D341Med (cell line): ENCODE measurements at places on chromosomes 2 and 18.
A peak's percentile ranks its signal among the peaks of the same experiment; 100 is the strongest.

- peak; percentile 88 for DNase-seq
These were observed 146.7 kb upstream of the L3MBTL4 start for GRCh38 chr18:6561420-6561861.

DNA sequence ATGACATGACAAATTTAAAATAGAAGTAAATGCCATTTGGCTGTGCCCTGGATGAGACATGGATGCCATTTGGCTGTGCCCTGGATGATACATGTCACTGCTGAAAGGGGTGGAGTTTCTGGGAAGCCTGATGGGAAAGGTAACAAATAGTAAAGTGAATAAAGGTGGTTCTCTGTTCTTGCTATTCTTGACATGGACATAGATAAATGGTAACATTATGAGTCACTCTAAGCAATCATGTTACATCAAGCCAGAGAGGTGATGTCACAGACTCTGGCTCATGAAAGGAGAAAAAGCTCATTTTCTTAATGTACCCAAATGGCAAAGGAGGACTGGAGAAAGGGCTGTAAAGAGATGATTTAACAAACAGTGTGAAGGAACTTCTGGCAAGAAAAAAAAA lies 86.4 kb downstream of the EML6 start:
- DNase-seq: no peak

DNA sequence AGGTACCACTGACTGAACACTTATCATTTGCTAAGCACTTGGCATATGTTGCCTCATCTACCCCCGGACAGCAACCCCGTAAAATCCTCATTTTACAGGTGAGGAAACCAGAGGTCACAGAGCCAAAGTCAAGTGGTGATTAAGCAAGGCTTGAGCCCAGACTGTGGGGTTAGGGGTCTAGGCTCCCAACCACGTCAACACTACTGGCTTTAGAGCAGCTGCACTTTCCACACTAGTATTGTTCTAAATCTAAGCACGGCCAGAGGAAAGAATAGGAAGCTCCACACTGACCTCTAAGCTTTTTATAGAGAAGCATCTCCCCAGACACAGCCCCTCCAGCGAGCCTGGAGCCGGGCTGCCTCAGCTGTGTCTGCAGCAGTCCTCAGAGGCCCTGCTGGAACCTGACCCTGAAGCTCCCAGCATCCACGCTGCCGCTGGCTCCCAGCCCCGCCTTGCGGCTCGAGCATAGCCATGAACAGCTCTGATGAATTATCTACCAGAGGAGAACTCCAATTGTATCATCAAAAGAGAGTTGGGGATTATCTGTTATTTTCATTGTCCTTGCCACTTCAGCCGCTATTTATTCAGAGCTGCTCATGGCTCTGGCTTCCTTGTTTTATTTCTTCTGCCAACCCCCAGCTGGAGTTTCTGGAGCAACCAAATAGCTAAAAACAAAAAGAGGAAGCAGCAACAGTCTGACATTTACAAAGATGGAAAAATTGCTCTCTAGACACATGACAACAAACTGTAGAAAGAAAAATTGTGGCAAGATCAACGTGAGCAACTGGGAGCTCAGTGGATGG lies 62.2 kb upstream of the RTN4 start:
- DNase-seq: no peak

DNA sequence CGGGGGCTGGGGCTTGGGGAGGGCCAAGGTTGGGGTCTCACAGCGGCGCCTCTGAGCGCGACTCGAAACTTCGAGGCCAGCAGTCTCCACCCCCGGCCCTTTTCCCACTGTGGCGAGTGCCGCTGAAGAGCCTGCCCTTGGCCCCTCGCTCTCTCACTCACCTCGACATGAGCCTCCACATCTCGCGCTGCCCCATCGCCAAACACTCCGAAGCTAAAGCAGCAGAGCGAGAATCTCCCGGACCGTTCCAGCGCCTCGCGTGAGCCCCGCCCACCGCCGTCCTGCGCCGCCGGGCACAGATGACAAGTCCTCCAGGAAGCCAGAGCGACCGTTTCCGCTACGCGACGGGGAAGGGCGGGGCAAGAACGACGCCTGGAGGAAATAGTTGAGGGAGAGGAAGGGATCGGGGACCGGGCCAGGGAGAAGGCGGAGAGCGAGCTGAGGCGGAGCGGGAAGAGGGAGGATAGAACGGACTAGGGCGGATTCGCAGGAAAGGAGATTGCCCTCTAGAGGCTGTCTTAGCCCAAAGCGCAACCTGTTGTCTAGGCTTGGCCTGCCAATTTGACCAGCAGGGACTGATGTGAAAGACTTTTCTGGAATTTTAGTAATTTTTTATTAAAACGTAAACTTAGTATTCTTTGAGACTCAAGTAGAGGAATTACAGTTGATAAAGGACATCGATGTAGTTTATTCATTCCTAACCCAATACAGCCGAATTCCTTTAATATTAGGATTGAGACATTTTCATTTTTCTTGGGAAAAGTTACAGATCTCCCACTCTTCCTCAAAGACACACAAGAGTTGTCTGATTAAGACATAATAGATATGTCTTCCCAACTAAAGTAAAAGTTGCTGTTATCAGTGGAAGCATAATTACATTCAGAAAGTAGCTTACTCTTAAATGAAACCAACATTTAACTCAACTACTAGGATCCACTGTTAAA lies at the start of gene HIBCH:
TSS of gene HIBCH (minus strand) at position 272 of the 944 bp plus-strand sequence. CDS start at position 196, 76 bp downstream.
- DNase-seq: peak; percentile 90

- no peak for DNase-seq
These were observed 297.4 kb upstream of the GCFC2 start for GRCh38 chr2:76008001-76008702.

DNA sequence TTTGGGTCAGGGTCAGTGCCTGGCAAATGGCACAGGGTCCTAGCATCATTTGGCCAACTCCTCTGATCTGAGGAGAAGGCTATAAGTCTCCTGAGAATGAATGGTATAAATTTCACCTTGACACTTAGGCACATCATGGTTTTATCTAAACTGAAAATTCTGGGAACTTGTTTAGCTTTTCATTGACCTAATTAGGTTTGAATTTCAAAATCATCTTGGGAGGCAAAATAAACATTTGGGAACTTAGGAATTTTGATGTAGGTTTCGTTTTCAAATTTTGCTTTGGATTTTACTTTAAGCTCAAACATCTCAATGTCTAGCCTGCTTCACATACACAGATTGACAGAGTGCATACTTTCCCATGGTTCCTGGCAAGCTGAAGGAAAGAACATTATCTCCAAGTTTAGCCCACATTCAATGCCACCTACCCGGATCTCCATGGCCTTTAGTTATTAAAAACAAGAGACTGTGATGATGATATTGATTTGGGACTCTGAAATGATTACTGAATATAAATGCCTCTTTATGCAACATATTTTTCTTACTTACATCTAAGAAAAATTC lies 44.5 kb downstream of the MYOM1 start:
- DNase-seq: no peak

GRCh38 chr18:59923539-59924196 lies 23.9 kb downstream of the PMAIP1 start:
- no peak for DNase-seq

- DNase-seq: no peak
These were observed 651 bp upstream of the STAM2 start for GRCh38 chr2:152176113-152176714.

- DNase-seq: peak; percentile 56
These were observed at the start of gene POMC for GRCh38 chr2:25168256-25169072. TSS of gene POMC (minus strand) at chr2:25168580. CDS start at chr2:25164772, 3,808 bp downstream.

GRCh38 chr2:191041418-191042161 lies 27.6 kb upstream of the STAT1 start:
- no peak for DNase-seq

DNA sequence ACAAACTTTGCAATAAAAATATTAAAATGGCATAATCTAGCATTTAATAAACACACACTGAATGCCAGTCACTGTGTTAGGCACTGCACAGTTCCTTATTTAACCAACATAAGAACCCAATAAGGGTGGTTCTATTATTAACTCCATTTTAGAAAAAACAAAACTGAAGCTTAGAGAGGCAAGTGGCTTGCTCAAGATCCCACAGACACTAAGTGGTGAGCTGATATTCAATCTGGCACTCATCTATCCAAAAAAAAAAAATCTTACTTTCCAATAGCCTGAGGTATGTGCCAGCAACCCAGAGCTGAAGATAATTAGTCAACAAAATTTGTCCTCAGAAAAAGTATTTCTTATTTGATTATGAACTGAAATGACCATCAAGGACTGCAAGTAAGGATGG lies 799 bp downstream of the CYTIP start:
- no peak for DNase-seq

DNA sequence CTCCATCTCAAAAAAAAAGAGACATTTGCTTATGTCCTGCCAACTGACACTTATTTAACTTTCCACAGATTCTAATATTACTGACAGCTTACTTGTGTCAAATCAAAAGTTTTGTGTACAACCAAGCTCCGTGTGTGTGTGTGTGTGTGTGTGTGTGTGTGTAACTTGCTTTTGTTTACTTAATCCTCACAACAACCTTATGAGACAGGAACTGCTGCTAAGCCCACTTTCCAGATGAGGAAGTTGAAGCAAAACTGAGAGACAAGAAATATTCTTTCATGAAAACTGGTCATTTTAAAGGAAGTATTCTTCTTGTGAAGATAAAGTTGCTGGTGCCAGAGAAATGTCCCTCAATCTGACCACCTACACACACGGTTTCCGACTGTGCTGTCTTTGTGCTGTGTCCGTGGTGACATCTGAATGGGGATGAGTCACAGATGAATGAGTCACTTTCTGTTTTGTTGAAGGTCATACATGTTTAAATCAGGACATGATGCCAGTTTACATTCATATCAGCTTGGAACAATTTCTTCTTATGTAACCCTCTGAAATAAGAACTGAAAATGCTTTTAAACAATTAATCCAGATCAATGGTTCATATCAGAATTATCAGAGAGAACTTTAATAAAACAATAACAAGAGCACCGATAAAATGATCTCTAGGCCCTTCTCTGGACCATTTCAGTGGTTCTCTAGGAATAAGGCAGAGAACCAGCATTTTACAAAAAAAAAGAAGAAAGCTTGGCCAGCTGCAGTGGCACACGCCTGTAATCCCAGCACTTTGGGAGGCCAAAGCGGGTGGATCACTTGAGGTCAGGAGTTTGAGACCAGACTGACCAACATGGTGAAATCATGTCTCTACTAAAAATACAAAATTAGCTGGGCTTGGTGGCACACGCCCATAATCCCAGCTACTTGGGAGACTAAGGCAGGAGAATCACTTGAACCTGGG lies 95.5 kb downstream of the THNSL2 start:
- DNase-seq: no peak

DNA sequence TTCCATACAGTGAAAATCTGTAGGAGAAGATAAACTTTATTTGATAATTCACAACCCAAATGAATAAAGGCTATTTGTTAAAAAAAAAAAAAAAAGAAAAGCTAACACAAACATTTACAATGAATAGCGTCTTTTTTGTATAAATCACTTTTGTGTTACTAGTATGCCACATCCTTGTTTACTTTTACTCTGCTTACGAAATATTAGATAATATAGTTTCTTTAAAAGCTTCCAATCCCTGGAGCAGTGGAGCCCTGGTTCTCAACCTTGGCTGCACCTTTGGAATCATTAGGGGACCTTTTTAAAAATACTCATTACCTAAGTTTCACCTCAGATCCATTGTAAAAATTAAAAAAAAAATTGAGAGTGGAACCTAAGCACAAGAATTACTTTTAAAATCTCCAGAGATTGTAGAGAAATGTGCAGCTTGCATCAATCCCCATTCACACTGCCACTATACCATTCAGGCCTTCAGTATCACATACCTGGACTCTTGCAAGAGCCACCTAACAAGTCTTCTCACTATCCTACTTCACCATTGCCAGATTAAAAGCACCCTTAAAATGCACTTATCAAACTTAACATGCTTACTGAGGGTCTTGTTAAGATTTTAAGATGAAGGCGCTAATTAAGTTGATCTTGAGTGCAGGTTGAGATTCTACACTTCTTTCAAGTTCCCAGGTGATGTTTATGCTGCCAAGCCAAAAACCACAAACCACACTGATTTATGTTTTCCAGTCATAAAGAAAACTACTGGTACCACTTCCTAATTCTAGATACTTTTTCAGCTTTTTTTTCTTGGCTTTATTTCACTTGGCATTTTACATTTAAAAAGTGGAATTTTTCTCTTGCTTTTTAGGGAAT lies 59.7 kb upstream of the ZC3H15 start:
- no peak for DNase-seq

GRCh38 chr18:25062720-25063119 lies 289.2 kb downstream of the ZNF521 start:
- no peak for DNase-seq

DNA sequence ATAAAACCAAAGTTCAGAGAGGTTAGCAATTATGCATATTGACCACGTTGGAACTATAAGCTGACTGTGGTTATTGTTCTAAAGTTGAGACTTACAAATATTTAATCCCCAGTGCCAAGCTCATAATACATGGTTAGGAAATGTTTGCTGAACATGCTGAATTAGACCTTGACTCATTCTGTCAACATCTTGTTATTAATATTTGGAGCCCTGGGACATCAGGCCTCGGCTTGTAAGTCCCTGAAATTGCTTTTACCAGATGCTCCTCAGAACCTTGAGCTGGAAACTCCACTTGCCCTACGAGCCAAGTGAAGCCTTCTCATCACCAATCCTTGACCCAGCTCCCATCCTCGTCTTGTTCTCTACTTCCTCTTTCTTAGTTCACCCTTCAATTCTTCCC lies 21.2 kb downstream of the DYNAP start:
- no peak for DNase-seq

- no peak for DNase-seq
These were observed 343.4 kb upstream of the FIGN start for GRCh38 chr2:164079258-164079657.

DNA sequence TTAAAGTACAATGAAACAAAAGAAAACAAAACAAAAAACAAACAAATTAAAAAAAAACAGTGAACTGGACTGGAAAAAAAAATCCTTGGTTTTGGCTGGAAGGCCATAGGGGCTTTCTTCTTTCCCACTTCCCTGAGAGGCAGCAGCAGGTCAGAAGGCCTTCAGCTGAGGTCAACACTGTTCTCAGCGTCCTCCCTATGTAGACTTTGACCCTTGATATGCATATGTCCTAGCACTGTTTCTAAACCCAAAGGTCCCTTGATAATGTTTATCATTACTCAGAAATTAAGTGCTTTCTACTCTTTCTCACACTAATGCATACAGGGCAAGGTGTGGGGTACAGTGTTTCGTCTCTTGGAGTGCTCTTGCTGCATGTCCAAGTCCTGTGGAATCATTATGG lies 75.6 kb upstream of the WDSUB1 start:
- no peak for DNase-seq

DNA sequence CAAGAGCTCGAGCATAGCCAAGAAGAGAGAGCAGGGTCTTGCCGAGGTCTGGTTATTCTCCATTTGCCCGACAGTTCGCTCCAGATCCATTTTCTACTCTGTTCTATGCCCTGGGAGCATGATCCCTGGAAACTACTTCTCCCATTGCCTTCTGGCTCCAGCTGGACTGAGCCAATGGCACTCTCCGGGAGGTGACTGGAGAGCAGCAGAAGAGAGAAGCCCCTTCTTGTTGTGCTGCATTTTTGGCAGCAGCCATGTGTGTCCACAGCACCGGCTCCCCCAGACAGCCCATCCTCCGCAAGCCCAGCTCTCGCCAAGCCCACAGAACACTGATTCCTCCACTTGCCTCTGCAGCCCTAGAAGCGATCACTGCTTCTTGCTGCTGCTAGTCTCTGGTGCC lies 345.5 kb downstream of the TNS1 start:
- no peak for DNase-seq
